GM12878 (cell line): ENCODE measurements at places on chromosomes 2 and 18. TPM values are rescaled to one million over a fixed set of nuclear protein-coding genes. Genes with fewer than 3 reads are reported as not detected.

Gene CCDC142
- total RNA-seq: 7.6 and 15.7 TPM in 2 replicates

Gene MYL12A
- 488 and 498 TPM in 2 replicates for total RNA-seq

Gene SNTG2
- total RNA-seq: not detected in 2 replicates

GRCh38 chr18:8380926-8381325 is 228.3 kb upstream of the RAB12 start:
- no peak for DNase-seq

DNA sequence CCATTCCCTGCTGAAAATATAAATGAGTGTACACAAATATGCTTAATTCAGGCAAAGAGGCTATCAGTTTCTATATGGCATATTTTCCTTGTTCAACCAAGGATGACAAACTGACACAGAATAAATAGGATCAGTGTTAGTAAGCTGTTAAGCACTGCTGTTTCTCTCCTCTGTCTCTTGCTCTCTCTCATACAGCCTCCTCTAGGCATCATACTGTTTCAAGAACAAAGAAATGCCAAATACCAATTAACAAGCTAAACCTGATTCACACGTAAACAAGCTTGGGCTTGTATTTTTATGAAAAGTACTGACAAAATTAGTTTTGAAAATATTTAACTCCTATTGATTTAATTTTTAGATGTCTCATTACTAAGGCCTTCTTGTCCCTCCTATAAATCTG is 1027.2 kb upstream of the ACVR2A start:
- DNase-seq: no peak

- no peak for DNase-seq
These were observed 101.2 kb downstream of the ZNF236 start for GRCh38 chr18:76923485-76924085.
